BJ (cell line): ENCODE measurements at places on chromosomes 6 and 20.
A peak's percentile ranks its signal among the peaks of the same experiment; 100 is the strongest.

- DNase-seq = peak; percentile 26
Measured at GRCh38 chr6:12472601-12473038, 182.5 kb downstream of the EDN1 start.

DNA sequence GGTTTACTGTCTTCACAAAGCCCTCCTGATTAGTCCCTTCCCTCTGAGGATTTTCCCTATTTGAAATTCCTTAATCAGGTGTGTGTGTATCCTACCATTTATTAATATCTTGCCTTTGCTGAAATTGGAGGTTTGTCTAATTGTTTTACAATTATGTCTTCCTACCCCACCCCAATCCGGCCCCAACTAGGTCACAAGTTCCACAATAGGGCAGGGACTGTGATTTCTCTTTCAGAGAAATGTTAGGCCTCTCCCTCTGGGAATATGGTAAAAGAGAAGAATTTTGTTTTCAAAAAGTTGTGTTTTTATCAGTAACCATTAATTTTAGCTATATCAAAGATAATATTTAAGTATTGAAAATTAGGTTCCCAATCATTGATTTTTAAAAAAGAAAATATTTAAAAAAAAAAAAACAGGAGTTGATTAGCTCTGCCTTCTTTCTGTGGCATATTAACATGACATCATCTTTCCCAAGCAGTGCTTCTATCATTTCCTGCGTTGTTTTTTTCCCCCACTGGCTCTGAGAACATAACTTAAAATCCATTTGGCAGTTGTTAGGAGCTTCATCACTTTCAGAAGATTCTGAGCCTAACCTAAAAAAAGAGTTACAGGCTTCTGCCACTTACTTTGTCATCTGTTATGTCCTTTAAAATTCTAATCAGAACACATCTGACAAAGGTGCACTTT, 36.1 kb downstream of the BLOC1S5 start:
- DNase-seq = no peak

DNA sequence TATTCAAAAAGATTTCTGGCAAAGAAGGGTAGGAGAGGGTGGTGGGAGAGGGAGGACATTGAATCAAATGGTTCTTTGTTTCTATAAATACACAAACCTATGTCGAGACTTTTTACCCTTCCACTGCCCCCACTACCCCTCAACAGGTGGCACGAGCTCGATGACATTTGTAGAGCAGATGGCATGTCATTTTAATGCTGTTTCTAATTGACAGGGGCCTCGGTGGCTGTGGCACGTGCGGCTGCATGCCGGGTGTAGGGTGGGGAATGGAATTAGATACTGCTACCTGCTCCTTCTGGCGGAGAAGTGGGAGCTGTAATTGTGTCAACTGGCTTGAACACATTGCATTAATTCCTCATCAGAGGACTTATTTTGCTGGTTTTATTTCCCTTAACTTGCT, 29.1 kb upstream of the SASH1 start:
- DNase-seq = no peak

DNA sequence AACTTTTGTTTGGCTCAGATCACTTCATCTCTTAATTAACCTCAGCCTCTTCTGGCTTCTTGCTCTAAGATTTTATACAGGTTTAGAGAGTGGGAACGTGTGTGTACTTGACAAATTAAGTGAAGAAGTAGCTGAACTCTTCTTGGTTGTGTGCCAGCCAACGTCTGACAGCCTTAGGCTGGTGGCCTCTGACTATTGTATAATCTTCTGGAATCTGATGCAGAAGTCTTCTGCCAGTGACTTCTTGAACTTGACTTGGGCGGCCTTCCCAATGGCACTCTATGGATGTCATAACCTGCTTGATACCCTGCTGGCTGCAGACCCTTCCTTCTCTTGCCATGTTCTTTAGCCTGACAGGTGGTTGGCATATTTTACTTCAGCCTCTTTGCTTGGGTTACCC, 660.5 kb downstream of the DOK5 start:
- DNase-seq = no peak

DNA sequence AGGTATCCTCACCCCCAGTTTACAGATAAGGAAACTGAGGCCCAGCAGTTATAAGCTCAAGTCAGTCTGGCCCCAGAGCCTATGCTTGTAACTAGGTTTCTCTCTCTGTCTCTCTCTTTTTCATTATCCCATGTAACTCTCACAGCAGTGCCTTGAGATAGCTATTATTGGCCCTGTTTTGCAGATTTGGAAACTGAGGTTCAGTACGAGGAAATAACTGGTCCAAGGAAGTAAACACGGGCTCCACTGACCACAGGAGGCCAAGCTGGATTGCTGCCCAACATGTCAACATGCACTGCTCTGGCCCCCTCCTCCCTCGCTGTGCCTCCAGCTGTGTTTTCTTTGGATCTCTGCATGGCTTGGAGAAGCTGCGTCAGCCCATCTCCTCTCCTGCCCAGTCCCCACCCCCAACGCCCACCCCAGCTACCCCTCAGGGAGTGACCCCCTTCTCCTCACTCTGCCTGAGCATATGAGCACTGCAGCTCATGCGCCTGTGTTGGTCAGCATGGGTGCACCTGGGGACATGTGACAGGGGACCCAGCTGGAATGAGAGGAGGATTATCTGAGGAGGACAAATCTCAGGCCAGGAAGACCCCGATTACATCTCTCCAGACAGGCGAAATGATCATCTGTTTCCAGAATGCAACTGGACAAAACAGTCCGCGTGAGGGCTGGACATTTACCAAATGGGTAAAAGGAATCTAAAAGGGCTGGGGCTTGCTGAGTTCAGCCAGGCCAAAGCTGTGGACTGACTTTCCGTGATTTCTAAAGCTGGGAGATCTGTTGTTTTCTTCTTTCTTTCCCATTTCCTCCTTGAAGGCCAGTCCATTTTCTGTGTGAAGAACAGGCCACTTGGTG, 7.8 kb upstream of the PLTP start:
- DNase-seq = no peak

DNA sequence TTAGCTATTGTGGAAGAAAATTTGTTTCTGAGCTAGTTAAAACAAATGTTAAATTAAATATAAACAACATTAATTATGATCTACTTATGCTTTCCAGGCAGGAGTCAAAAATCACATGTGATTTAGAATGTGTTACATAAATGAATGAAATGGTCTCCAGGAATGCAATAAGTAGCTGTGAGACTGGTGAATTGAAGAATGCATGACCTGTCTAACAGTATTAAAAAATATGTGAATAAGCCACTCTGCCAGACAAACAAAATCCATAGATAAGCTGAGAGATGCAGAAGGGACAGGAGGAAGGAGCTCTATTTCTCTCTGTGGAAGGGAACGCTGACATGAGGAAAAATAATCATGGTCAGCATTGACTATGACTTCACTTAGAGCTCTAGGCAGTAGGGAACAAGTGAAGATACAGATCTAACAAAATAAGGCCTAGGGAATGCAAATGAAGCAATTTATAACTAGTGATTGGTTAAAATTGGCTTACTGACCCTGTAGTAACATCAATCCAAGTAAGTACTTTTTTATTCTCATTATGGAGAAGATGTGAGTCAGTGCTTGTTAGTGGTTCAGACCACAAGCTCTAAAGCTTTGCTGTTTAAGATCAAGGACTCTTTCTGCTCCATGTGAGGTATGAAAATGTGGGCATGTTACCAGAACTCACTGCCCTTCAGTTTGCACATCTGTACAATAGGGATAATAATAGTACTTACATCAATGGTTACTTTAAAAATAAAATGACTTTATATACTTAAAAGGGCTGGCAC, 432.6 kb downstream of the MMUT start:
- no peak for DNase-seq
